ENCODE measurements at places on chromosomes 4 and X. TPM values are rescaled to one million over a fixed set of nuclear protein-coding genes. Genes with fewer than 3 reads are reported as not detected.

GRCh38 chr4:98686847-98687246 is 28.4 kb upstream of the TSPAN5 start:
- no peak for DNase-seq
- no peak overlapping the region for H3K27ac ChIP-seq
- no peak overlapping the region for H3K4me3 ChIP-seq
- no peaks in the 10 kb centered on the region for H3K4me1 ChIP-seq

DNA sequence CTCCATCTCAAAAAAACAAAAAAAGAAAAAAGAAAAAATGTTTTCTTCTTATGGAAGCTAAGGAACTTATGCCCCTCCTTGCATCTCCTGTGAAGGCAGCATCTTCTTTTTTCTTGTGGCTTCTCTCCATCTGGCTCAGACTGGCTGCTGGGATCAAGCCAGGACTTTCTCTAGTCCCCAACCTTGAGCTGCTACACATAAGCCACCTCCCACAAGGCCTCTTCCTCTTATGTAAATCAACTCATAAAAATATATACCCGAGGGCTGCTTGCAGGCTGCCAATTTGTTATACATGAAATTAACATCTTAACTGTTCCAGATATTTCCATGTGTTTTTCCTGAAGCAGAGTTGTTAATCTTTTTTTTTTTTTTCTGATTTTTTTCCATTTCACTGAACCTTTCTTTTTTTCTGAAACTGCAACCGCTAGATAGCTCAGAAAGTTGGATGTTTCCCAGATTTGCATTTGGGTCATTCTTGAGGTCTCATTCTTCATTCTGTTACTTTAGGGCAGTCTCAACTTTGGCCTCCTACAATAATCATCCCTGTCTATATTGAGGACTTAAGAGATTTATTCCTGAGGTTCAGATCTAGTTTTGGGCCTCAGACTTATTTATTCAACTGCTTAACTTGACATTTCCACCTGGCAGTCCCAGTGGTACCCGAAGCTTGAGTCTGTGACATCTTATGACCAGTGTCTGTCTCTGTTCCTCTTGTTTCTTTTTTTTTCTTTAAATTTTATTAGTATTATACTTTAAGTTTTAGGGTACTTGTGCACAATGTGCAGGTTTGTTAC is 10.3 kb downstream of the SNX25 start:
- H3K27ac ChIP-seq = no peak overlapping the region
- H3K27me3 ChIP-seq = no peaks in the 10 kb centered on the region
- H3K4me1 ChIP-seq = no peaks in the 10 kb centered on the region
- H3K4me3 ChIP-seq = no peak overlapping the region
- DNase-seq = peak; percentile 23
- no peaks in the 10 kb centered on the region for H3K36me3 ChIP-seq

- H3K27me3 ChIP-seq = no peaks in the 10 kb centered on the region
- no peak for DNase-seq
- H3K4me1 ChIP-seq = peaks cover 3% of the 10 kb centered on the region
- no peaks in the 10 kb centered on the region for H3K36me3 ChIP-seq
- no peak overlapping the region for H3K27ac ChIP-seq
- H3K4me3 ChIP-seq = no peak overlapping the region
Observed at GRCh38 chr4:4578981-4579380, 37.1 kb upstream of the STX18 start.

The SLC25A4 gene
- 41.2 TPM for total RNA-seq

The TCP11X2 gene
- not detected for total RNA-seq

- no peak for DNase-seq
- H3K27ac ChIP-seq = no peak overlapping the region
- H3K4me3 ChIP-seq = no peak overlapping the region
- H3K4me1 ChIP-seq = no peaks in the 10 kb centered on the region
Observed at GRCh38 chr4:121863799-121864198, 6.5 kb downstream of the BBS7 start.

- no peak overlapping the region for H3K4me3 ChIP-seq
- no peak for DNase-seq
Observed at GRCh38 chr4:13322681-13323101, 161.4 kb downstream of the RAB28 start.

The CYLC1 gene
- total RNA-seq = not detected

The MSX1 gene
- total RNA-seq = 2.3 TPM

The BGN gene
- 164 TPM for total RNA-seq
